ENCODE measurements at places on chromosomes 13 and 19. TPM values are rescaled to one million over a fixed set of nuclear protein-coding genes. Genes with fewer than 3 reads are reported as not detected.

DNA sequence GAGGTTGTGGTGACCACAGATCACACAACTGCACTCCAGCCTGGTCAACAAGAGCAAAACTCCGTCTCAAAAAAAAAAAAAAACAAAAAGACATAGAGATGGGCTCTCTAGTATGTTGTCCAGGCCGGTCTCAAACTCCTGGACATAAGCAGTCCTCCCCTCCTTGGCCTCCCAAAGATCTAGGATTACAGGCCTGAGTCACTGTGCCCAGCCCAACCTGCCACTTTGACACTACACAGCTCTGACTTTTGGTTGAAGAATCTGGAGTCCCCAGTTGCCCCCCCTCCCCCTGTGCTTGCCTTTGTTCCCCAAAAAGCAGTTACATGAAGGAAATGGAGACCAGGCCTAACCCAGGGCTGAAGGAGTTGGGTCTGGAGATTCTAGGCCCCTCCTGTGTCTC is 12.9 kb downstream of the CARM1 start:
- no peaks in the 10 kb centered on the region for H3K27me3 ChIP-seq
- no peak overlapping the region for H3K4me3 ChIP-seq
- no peaks in the 10 kb centered on the region for H3K36me3 ChIP-seq
- H3K27ac ChIP-seq = no peak overlapping the region

DNA sequence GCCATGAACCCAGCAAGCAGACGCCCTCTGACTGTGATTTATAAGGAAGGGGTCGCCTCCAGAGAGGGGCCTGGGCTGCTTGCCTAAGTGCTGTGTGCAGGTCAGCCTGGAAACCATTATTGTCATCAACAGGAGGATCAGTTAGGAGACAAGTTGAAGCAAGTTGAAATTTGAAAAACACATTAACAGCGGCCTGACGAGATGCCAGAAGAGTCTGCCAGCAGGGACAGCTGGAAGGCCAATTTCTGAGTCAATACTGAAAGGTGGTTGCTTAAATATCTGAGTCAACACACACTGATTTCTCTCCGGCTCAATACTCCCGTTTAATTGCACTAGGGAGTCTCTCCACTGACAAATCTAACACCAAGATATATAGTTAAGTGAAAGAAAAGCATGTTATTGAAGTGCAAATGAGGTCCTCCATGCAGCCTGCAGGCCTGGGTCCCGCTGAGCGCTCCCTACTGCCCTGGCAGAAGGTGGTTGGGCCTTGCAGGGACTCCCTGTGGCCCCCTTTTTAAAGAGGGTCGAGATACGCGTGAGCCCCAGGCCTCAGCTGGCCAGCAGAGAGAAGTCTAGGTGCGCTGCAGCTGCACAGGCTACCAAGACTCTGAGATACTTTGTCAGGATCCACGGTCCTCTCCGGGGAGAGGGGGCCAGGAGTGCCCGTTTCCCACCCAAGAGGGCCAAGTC is 91.1 kb downstream of the RNASEH2B start:
- DNase-seq = no peak
- no peaks in the 10 kb centered on the region for H3K36me3 ChIP-seq
- no peaks in the 10 kb centered on the region for H3K4me1 ChIP-seq
- no peak overlapping the region for H3K27ac ChIP-seq
- H3K4me3 ChIP-seq = no peak overlapping the region
- H3K27me3 ChIP-seq = no peaks in the 10 kb centered on the region

- DNase-seq = peak; percentile 36
- H3K27me3 ChIP-seq = no peaks in the 10 kb centered on the region
- H3K27ac ChIP-seq = peak overlapping the region; percentile 32
- H3K4me3 ChIP-seq = no peak overlapping the region
Measured at GRCh38 chr13:39776439-39776838, 121.0 kb downstream of the COG6 start.

DKKL1 gene
- total RNA-seq = 0.24 TPM

GRCh38 chr13:111422348-111422747 is 101.9 kb downstream of the TEX29 start:
- no peaks in the 10 kb centered on the region for H3K4me1 ChIP-seq
- no peaks in the 10 kb centered on the region for H3K36me3 ChIP-seq
- no peak overlapping the region for H3K27ac ChIP-seq
- no peaks in the 10 kb centered on the region for H3K27me3 ChIP-seq
- no peak overlapping the region for H3K4me3 ChIP-seq

PPP5C gene
- 98.1 TPM for total RNA-seq

PRKCG gene
- total RNA-seq = 0.06 TPM

GRCh38 chr13:95756072-95756471 is 79.1 kb downstream of the DNAJC3 start:
- no peaks in the 10 kb centered on the region for H3K36me3 ChIP-seq
- no peak for DNase-seq
- no peaks in the 10 kb centered on the region for H3K27me3 ChIP-seq
- H3K4me1 ChIP-seq = no peaks in the 10 kb centered on the region
- no peak overlapping the region for H3K27ac ChIP-seq

SIAH3 gene
- not detected for total RNA-seq

GRCh38 chr13:47033216-47033615 is 136.4 kb upstream of the HTR2A start:
- no peak overlapping the region for H3K27ac ChIP-seq
- H3K4me1 ChIP-seq = no peaks in the 10 kb centered on the region
- 0 out of 2 replicates have a peak, but pooled peaks cover 3% of the 10 kb centered on the region for H3K27me3 ChIP-seq
- no peak overlapping the region for H3K4me3 ChIP-seq

ZNF415 gene
- 10.6 TPM for total RNA-seq

DNA sequence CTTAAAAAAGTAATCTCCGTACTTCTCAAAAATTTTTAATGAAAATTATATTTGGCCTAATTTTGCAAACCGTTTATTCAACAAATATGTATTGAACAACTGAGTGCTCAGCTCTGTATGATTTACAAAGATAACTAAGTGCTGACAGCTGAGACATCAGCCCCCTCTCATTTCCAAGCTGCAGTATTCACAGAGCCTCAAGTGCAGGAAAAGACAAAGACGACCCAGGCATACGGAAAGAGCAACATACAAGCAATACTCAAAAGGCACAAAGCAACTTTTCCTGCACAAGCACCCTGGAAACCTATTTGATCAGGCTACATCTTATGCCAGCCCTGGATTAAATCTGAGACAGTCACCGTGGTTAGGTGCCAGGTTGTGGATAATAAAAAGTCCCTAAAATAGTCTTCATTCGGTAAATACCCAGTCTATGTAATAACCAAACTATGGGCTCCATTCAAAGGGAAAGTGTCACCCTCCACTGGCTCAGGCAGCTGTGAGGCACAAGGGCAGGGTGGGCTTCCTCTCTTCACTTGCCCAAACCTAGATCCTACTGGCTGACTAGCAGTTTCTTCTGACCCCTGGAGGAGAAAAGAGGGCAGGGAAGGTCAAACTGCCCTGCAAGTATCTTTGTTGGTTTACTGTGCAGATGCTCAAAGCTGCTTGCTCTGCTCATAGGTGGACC is 65.5 kb downstream of the TBC1D4 start:
- no peak overlapping the region for H3K4me3 ChIP-seq
- H3K4me1 ChIP-seq = peaks cover 19% of the 10 kb centered on the region
- no peaks in the 10 kb centered on the region for H3K36me3 ChIP-seq
- no peaks in the 10 kb centered on the region for H3K27me3 ChIP-seq
- H3K27ac ChIP-seq = no peak overlapping the region
- DNase-seq = peak; percentile 19

GRCh38 chr13:38602266-38602665 is 84.6 kb upstream of the FREM2 start:
- DNase-seq = peak; percentile 14
- no peaks in the 10 kb centered on the region for H3K4me1 ChIP-seq
- H3K27me3 ChIP-seq = no peaks in the 10 kb centered on the region
- H3K36me3 ChIP-seq = no peaks in the 10 kb centered on the region

All from SJCRH30 (cell line).